ENCODE measurements at places on chromosomes 13 and 19. TPM values are rescaled to one million over a fixed set of nuclear protein-coding genes. Genes with fewer than 3 reads are reported as not detected.
A peak's percentile ranks its signal among the peaks of the same experiment; 100 is the strongest.

DNA sequence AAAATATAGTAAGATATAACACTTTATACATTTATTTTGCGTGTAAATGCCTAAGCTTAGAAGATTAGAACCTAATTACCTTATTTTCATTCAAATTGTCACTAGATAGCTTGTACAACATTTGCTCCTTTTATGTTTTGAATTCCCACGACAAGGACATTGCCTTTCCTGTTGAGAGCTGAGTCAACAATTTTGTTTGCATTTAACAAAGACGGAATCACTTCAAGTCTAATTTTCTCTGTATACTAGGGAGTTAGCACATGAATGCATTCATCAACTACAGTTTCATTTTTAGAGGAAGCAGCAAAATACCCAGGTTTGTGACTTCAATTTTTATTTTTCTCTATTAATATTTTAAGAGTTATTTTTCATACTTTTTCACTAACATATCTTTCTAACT, 48.7 kb upstream of the PCCA start:
- DNase-seq: no peak

DNA sequence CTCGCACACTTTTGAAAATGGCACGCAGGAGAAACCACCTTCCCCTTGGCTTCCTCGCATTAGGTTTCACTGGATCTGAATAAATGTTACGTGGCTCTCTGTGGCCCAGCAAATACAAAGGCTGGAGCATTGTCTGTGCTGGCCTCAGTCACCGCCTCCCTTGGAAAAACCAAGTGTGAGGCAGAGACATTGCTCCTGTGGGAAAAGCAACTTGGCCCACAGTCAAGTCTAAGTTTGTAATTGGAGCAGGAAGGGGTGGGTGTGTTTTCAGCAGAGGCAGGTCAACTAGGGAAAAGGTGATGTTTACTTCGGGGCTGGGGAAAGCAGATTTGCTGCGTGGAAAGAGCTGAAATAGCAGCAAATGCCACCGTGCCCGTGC, 101.6 kb downstream of the IRS2 start:
- peak; percentile 90 for DNase-seq

DNA sequence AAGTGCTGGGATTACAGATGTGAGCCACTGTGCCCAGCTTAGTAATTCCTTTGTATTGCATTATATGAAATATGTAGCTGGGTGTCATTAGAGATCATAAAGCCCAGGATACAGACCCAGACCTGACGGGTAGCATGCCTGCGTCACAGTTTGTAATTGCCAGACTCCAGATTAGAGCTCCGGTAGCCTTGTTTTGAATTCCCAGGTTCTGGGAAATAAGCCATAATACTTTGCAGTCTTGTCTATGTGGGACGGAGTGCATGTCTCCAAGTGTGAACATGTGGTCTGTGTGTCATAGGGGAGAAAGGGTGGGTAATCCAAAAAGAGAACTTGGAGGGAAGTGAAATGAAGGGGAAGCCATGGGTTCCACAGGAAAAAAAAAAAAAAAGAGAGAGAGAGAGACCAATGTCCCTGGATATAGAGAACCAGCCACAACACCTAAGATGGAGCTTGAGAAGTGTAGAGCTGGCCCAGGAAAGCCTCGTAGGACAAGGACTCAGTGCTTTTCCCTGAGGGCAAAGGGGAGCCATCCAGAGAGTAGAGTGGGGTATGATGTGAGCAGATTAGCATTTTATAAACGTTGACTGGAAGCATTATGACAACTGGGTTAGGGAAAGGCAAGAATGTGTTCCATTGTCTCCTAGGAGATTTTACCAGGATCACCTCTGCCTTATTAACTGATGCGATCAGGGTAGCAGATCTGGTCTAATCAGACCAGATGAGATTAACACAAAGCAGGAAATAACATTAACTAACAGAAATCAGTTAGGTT, 2.6 kb downstream of the ZSCAN4 start:
- DNase-seq: no peak

- no peak for DNase-seq
Measured at GRCh38 chr13:51777921-51778320, 26.0 kb downstream of the DHRS12 start.

GRCh38 chr19:743168-743687, 7.7 kb upstream of the MISP start:
- DNase-seq: peak; percentile 92

Gene USF2
- polyA plus RNA-seq: 74.7 TPM

DNA sequence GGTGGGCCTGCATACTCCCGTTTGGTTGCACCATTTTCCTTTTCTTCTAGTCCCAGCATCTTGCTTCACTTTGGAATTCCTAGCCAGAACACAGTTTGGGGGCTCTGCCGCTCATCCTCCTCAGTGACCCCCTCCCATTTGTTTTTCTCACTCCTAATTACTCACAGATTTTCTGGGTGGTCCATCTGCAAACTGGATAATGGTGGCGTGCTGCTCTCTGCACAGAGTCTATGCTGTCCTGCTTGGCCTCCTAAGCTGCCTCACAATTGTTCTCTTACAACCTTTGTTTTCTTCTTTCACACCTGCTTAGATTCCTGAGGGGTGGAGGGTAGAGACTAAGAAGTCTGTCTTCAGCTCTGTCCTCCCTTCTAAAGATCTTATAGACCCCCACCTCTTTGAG, 80.8 kb downstream of the SHISA2 start:
- no peak for DNase-seq

Gene LRG1
- polyA plus RNA-seq: 4.3 TPM

DNA sequence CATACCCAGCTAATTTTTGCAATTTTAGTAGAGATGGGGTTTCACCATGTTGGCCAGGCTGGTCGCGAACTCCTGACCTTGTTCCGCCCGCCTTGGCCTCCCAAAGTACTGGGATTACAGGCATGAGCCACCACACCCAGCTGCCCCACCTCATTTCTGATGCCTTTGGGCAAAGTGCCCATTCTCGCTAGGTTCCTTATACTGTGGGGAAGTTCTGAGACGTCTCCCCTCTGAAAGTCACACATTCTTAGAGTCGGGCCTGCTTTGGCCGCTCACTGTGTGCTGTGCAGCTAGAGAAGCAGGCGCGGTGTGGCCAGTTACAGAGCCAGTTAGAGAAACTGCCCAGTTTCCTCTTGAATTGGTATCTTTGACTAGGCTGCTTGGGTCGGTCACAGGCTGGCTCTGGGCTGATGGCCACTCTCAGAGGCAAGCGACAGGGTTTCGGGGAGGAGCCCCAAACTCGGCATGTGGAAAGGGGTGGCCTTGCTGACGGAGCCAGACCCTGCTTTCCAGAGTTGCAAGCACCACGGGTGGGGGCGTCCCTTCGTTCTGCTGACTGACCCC, 18.0 kb downstream of the PRAM1 start:
- no peak for DNase-seq

Gene NPHS1
- polyA plus RNA-seq: 0.06 TPM

Gene NCAN
- polyA plus RNA-seq: not detected

- DNase-seq: no peak
Measured at GRCh38 chr19:40315812-40316470, 30.8 kb upstream of the AKT2 start.

Gene IL11
- 0.67 TPM for polyA plus RNA-seq

GRCh38 chr13:102852556-102852955, 6.7 kb downstream of the ERCC5 start:
- no peak for DNase-seq

DNA sequence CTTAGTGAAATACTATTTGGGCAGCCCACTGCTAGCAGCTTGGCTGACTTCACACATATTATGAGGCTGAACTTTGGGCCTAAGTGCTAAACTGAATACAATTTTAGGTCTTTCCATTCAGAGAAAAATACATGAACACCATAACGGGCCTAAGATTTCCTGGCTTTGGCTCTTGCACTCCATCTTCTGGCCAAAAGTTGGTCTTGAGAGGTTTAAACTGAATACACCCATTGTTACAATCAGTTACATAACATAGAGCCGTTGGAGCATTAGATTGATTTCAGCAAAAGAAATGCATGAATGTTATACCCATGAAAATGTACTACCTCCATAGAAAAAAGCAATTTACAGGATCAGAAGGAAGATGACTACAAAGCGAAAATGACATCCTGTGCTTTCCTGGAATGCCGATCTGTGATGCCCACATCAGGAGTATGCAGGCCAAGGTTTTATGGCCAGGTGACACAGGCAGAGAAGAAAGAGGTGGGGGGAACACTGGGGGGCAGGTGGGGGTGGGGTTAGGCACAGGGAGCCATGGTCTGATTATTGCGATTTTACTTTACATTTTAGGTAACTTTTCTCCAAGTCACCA, 11.1 kb upstream of the SHISA2 start:
- DNase-seq: peak; percentile 57

- no peak for DNase-seq
Measured at GRCh38 chr13:77925616-77926015, 7.0 kb upstream of the EDNRB start.

Gene ZNF805
- 1.1 TPM for polyA plus RNA-seq

- DNase-seq: no peak
Measured at GRCh38 chr13:60035874-60036273, 127.9 kb downstream of the DIAPH3 start.

DNA sequence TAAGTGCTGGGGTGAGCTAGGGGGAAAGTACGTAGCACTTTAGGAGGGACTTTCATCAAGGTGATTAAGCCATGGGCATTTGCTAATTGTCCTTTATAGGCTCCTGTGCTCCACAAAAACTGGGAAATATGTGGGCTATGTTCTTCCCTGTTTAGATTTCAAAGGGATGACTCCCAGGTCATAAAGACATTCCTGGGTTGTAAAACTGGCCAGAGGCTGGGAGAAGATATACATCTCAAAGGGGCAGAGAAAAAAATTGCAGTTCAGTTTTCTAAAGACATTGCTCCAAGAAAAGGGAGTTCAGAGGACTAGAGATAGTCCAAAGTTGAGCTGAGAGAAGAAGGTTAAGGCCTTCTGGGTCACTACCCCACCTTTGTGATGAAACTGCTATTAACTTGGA, 204.8 kb downstream of the MYO16 start:
- peak; percentile 17 for DNase-seq

DNA sequence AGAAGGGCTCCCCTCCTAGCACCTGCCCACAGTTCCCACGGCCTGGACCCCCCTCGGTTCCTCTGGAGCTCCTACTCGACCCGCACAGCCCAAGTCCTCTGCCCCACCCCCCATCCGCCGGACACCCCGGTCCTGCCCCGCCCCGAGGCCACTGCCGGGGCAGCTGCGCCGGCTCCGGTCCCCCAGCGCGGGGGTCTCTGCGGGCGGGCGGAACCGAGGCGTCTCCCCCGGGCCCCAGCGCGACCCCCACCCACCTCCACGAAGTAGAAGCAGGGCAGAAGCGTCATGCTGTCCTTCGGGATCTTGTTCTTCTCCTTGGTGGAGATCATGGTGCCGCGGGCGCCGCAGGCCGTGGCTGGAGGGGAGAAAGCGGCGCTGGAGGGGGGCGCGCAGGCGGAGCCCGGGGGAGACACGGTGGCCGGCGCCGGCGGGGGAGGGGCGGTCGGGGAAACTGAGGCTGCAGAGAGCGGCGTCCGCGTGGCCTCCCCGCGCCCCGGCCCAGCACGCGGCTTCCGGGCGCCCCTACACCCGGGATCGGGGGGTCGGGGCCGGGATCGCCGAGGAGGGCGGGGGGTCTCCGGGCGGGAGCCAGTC, 427 bp downstream of the PLPPR3 start:
- DNase-seq: no peak

DNA sequence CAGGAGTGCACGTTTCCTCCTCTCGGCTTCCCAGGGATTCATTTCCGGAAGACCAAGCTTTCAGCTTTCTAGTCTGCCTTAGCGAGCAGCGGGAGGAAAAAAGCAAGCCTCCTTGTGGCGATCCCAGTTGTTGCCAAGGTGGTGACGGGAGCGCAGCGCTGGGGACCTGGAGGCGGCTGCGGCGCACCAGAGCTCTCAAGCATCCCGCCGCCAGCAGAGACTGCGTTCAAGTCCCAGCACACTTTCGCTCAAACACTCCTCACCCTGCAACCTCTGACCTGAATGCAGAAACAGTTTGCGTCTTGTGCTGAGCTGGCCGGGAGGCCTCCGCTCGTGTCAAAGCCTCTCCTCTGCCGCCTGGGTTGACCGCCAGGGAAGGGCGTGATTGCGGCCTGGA, 4.9 kb downstream of the GSX1 start:
- DNase-seq: peak; percentile 33

DNA sequence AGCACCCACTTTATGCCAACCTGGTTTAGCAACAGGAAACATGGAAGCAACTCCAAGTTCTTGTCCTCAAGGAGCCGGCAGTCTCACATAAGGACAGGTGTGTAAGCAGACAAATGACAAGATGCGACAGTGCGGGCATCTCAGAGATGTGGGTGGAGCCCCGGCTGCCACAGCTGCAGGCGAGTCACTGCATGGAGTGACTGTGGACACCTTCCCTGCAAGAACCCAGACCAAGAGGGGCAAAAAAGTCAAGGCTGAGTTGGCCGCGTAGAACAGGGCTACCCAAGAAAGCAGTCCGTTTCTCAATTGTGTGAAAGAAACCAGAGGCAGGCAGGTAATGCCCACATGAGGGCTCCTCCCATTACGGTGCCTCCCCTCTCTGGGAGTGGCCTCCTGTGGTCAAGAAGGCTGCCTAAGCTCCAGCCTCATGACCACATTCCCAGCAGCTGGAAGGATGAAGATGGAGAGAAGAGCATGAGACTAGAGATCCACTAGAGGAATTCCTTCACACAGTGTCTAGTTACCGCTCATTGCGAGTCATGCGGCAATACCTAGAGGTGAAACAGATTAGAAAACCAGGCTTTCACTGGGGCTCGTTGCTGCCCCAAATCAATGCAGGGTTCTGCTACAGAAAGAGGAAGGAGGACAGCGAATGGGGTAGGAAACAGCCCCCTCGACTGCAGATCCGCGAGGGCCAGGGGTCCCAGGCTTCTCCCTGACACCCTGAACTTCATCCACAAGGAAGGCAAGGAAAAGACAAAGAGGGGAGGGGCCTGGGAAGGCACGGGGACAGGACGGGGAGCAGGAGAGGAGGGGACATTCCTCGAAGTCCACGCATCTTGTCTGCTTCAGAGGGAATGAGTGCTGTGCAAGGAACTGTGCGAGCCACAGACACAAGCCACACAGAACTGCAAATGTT, 80.2 kb downstream of the SPACA7 start:
- no peak for DNase-seq

DNA sequence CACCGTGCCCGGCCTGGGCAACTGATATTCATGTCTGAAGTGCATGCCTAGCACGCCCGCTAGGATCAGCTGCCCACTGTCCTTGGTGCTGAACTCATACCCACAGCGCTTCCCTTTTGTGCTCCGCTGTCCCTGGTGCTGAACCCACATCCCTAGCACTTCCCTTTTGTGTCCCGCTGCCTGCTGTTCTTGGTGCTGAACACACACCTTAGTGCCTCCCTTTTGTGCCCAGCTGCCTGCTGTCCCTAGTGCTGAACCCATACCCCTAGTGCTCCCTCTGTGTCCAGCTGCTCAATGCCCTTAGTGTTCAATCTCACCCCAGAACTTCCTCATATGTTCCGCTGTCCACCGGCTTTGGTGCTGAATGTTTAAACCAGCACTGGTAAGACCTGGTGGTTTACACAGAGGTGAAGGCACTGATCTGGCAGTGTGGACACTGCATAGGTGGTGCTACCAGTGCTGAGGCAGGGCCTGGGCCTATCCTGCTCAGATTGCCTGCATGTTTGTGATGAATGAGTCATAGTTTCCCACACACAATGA, 26.3 kb upstream of the SIGLEC11 start:
- DNase-seq: peak; percentile 80

DNA sequence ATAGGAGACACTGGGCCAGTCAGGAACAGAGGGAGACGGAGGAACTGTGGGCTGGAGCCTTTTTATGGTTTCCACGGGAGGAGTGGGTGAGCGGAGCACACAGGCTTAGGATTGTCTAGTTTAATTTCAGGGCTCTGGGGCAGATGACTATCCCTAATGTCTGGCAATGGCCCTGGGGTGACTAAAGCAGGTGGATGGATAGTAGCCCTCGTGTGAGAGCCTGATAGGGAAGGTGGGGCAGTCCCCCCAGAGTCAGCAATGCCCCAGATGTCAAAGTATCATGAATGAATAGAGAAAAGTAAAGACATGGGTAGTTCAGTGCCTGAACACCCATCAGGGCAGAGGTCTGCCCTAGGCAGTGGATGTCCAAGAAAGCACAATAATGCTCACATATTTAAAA, 94.2 kb downstream of the ZDHHC20 start:
- DNase-seq: no peak

Gene ZNF569
- 3.4 TPM for polyA plus RNA-seq

All from small intestine (tissue), 16 donors.